NCI-H510A treated with DMSO at 0.1 percent for 48 hours (cell line): ENCODE measurements at places on chromosomes 5 and 9.
A peak's percentile ranks its signal among the peaks of the same experiment; 100 is the strongest.

GRCh38 chr5:119397518-119398380 is 41.9 kb downstream of the TNFAIP8 start:
- no peak for DNase-seq

DNA sequence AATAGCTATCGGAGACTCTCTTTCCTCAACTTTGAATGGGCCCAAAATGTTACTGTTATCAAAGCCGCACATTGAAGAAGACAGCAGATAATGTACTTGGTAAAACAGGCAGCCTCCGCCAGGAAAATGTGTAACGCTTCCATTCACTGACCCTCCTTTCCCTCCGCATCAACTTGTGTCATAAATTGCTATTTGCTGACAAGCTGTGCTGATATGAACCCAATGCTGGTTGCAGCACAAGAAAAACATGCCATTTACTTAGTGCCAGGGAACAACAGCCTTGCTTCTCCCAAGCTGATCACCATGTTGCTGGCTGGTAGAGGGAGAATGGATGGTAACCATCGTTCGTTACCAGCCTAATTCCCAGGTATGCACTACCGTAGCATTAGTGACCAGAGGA is 162.6 kb upstream of the PPP1R2B start:
- no peak for DNase-seq

DNA sequence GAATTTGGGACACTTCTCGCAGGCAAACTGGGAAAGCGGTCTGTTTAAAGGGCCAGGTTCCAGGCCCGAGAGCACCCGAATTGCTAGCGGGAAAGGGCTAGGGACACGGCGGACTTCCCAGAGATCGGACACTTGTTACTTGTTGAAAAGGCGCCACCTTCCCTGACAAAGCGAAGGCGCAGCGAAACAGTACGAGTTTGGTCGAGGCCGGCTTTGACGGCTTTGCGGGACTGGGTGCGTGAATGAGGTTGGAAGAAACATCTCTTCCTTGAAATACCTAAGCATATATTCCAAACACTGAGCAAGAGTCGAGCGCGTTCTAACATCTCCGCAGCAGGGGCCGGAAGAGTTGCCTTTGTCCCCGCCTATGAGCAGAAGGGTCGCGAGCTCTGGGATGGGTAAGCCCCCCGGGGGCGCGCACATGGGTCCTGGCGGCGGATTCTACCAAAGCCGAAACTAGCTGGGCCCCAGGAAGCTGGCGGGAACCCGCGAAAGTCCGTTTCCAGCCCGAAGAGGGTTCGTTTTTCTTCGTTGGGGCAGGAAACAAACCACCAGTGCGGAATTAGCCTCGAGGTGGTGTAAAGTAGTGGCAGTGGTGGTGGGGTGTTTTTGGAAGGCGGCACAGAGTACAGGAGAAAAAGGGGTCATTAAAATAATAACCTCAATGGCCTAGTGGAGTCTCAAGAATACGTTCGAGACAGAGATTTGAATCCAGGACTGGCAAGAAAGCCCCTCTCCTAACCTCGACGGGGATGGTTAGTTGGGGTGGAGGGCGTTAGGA is 1.5 kb downstream of the GDNF start:
- DNase-seq, result peak; percentile 29

GRCh38 chr5:157449011-157449723 is 10.8 kb upstream of the NIPAL4 start:
- DNase-seq, result no peak

DNA sequence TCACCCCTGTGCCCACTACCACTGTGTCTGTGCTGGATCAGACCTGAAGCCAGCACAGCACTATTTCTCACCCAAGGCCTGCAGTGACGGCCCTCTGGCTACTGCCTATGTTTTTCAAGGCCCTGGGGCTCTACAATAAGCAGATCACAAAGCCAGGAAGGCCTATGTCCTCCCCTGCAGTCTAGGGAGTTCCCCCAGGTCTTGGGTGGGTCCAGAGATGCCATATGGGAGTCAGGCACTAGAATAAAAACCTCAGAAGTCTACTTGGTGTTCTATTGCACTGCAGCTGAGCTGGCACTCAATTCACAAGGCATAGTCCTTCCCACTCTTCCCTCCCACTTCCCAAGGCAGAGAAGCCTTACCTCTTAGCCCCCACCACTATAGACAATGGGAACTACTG is 107.1 kb downstream of the FBXO4 start:
- no peak for DNase-seq
